ENCODE measurements at places on chromosomes 16 and 17.

DNA sequence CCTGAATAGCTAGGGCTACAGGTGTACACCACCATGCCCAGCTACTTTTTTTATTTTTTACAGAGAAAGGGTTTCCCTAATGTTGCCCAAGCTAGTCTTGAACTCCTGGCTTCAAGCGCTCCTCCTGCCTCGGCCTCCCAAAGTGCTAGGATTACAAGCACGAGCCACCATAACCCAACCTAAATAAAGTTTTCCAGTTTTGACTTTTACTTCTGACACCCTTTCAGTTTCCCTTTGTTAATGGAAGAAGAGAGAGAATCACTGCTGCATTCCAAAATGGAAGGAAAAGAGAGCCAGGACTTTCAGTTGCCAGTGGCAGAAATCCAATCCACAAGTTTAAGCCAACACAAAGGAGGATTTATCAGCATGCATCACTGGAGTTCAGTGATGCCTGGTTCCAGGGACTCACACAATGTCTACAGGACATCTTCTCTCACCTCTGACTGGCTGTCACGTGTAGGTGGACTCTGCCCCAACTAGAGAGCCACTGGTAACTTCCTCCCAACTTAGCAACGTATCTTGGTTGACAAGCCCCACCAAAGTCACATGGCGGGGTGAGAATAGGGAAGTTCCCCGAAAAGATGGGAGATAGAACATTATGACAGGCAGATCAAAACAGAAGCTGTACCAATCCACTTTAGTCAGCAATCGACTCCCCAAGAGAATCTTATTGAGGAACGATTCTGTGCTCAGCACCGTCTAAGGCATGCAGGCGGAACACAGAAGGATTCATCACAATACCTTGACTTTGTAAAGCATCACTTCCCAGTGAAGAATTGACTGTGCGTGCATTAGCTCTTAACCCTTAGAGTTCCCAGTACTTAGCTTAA, 46.5 kb downstream of the GAS7 start:
- peak; percentile 19 for DNase-seq

GRCh38 chr17:32491371-32492263, 4.8 kb downstream of the CDK5R1 start:
- peak; percentile 45 for DNase-seq

DNA sequence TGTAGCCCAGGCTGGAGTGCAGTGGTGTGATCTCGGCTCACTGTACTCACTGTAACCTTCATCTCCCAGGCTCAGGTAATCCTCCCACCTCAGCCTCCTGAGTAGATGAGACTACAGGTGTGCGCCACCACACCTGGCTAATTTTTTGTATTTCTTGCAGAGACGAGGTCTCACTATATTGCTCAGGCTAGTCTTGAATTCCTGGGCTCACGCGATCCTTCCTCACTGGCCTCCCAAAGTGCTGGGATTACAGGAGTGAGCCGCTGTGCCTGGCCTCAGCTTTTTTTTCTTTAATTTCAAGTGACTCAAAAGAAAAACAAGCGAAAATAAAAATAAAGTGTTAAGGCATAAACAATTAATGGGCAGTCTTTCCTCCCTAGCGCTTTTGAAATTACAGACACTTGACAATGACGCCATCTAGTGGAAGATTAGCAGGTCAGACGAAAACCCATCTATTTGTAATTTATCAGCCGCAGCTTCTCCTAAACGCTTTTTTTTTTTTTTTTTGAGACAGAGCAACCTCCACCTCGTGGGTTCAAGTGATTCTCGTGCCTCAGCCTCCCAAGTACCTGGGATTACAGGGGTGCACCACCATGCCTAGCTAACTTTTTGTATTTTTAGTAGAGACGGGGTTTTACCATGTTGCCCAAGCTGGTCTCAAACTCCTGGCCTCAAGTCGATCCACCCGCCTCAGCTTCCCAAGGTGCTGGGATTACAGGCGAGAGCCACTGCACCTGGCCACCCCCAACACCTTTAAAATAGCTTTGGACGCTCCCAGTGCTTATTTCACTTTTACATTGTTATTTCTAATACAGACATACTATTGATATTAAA, 28.1 kb upstream of the PECAM1 start:
- peak; percentile 63 for DNase-seq

- peak; percentile 25 for DNase-seq
Observed at GRCh38 chr17:74176546-74177001, 26.9 kb upstream of the RPL38 start.

- no peak for DNase-seq
Observed at GRCh38 chr16:8878523-8878911, 3.6 kb upstream of the LITAFD start.

DNA sequence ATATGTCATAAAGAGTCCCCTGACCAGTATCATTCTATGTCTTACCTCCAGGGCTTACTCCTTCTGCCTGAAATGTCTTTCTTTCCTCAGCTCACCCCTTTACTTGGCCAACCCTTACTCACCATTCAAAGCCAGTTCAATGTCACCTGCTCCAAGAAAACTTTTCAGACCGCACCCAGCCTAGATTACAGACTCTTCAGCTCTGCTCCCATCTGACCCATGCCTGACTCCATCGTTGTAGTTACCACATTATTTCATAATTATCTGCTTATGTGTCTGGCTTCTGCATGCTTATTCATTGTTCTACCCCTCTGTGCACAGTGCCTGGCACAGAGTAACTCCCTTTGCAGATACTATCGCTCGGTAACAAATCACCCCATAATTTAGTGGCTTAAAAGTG, 62.5 kb upstream of the TOB1 start:
- DNase-seq = no peak

- no peak for DNase-seq
Observed at GRCh38 chr17:27743281-27743885, 56.9 kb downstream of the NOS2 start.
